Left ventricle myocardium inferior (tissue), 1 donor: ENCODE measurements at places on chromosomes 13 and 19.

GRCh38 chr19:52391135-52391534 lies 6.5 kb upstream of the ZNF528 start:
- DNase-seq = no peak

GRCh38 chr13:84867246-84867645 lies 932.0 kb downstream of the SLITRK6 start:
- no peak for DNase-seq

GRCh38 chr13:112892426-112893206 lies 76.4 kb upstream of the MCF2L start:
- no peak for DNase-seq

GRCh38 chr19:45881909-45882528 lies 3.9 kb downstream of the IRF2BP1 start:
- DNase-seq = no peak

DNA sequence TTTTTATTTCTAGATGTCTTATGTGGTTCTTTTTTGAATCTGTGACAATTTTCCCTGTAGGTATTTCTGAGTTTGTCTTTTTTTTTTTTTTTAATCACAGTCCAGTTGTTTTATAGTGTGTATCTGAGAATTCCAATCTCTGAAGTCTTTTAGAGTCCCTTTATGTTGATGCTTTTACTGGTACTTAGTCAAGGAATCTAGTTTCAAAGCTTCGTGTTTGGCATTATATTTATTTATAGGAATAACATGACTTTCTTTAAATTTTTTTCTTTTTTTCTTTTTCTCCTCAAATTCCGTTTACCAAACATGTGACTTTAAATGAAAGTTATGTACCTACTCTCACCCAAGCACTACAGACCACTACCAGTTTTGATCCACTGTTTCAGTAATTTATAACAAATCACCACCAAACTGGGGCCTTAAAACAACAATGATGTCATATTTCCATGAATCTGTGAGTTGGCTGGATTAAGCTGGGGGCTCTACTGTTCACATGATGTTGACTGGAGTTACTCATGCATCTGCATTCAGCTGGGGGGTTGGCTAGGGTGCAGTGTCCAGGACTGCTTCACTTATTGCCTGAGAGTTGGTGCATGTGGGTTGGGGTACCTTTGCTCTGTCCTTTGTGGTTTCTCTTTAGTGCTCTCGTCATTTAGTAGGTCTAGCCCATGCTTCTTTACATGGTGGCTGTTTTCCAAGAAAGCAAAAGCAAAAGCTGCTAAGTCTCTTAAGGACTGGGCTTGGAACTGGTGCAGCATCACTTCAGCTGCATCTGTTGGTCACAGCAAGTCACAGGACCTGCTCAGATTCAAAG lies 22.3 kb downstream of the KCTD4 start:
- no peak for DNase-seq

GRCh38 chr13:60981407-60981806 lies 434.2 kb downstream of the PCDH20 start:
- DNase-seq = no peak

GRCh38 chr13:33108620-33109019 lies 92.4 kb downstream of the KL start:
- no peak for DNase-seq

GRCh38 chr19:1451916-1452801 lies 2.2 kb downstream of the APC2 start:
- no peak for DNase-seq

GRCh38 chr13:112679381-112679780 lies 10.5 kb upstream of the ATP11A start:
- DNase-seq = no peak

DNA sequence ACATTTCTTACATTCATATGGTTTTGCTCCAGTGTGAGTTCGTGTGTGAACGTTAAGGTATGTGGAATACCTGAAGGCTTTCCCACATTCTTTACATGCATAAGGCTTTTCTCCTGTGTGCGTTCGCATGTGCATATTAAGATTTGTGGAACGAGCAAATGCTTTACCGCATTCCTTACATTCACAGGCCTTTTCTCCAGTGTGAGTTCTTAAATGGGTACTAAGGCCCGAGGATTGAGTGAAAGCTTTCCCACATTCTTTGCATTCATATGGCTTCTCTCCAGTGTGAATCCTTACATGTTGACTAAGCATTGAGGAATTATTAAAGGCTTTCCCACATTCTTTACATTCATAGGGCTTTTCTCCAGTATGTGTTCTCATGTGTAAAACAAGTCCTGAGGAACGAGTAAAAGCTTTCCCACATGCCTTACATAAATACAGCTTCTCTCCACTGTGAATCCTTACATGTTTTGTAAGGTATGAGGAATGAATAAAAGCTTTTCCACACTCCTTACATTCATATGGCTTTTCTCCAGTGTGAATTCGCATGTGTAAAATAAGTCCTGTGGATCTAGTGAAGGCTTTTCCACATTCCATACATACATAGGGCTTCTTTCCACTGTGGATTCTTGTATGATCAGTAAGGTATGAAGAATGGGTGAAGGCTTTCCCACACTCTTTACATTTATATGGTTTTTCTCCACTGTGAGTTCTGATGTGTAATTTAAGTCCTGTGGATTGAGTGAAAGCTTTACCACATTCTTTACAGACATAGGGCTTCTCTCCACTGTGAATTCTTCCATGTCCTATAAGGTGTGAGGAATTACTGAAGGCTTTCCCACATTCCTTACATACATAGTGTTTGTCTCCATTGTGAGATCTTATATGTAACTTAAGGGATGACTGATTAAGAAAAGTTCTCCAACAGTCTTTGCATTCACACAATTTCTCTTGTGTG lies 10.7 kb downstream of the ZNF846 start:
- no peak for DNase-seq

- no peak for DNase-seq
Measured at GRCh38 chr13:98293103-98293502, 116.0 kb upstream of the RNF113B start.

- DNase-seq = no peak
Measured at GRCh38 chr19:7393459-7393858, 44.7 kb downstream of the ARHGEF18 start.

DNA sequence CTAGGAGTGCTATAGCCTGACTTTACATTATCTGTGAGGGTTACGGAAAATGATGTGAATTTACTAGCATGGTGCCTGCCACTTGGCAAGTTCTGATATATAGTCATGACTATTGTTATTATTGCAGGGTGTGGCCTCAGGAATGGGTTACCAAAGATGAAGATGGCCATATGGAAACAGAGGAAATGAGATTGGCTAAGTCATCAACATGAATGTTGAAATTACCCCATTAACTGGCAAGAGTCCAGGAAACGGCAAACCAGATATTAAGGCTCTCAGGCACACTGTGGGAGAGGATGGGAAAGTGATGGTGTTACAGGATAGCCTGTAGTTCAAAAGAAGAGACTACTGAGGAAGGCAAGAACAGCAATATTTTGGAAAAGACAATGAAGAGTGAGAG lies 183.3 kb downstream of the KCNRG start:
- no peak for DNase-seq

GRCh38 chr13:73059460-73060250 lies 850 bp downstream of the KLF5 start:
- DNase-seq = peak; percentile 51

GRCh38 chr13:33296793-33297425 lies 11.4 kb upstream of the STARD13 start:
- DNase-seq = no peak

DNA sequence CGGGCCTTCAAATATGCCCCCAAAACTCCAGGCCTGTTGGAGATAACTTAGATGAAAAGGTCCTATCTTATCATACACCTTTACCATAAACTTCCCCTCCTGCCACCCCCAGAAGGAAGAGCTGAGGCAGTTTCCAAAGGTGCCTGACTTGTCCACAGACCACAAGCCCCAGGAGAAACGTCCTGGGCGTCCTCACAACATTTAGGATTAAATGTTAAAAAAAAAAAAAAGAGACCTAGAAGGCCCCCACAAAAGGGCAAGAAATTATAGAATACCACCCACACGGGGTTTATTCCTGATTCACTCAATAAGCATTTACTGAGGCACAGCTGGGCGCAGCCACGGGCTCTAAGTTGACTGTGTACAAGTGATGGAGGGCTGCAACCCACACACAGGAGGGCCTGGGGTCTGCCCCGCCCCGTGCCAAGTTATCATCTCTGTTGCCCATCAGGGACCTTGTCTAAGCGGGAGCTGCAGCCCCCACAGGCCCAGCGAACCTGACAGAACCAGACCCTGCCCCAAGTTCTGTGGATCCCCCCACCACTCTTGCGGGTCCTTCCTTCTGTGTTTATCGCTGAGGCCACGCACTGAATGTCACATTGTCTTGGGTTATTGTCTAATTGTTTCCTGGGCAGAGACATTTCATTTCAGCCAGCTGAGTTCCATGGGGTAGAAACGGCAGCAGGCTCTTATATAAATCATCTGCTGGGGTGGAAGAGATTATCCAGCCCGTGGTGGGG lies 83.0 kb upstream of the TM9SF2 start:
- DNase-seq = no peak

DNA sequence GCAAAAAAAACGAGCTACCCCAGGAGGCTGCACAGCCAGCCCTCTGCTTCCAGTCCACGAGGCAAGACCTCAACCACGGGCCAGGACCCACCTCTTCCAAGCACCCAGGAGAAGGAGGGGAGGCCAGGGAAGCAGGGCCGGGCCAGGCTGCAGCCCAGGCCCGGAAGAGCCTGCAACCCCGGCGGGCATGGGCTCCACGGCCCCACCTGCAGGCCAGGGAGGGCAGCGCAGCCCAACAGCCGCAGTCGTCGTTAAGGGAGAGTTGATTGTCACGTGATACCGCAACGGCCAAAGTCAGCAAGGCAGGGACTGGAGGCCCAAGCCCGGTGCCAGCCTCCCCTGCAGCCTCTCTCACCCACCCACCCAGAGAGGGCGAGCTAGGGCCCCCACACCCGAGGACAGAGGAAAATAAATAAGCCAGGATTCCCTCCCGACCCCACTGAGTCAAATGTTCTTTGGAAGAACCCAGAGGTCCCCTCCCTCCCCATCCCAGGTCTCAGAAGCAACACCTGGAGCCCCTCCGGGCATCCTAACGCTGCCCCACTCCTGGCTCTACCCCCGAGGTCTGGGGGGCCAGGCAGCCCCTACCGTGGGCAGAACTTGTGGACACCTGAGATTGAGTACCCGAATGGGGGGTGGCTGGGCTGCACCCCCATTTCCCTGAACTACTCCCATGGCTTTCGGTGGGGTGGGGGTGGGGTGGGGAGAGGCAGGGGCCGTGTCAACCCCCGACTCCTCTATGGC lies 5.2 kb upstream of the REXO1 start:
- peak; percentile 79 for DNase-seq

GRCh38 chr19:10687518-10688288 lies 13.5 kb upstream of the QTRT1 start:
- DNase-seq = no peak

GRCh38 chr13:48068036-48068435 lies 26.9 kb downstream of the MED4 start:
- no peak for DNase-seq

GRCh38 chr19:1258707-1259205 lies 10.4 kb downstream of the MIDN start:
- DNase-seq = no peak

DNA sequence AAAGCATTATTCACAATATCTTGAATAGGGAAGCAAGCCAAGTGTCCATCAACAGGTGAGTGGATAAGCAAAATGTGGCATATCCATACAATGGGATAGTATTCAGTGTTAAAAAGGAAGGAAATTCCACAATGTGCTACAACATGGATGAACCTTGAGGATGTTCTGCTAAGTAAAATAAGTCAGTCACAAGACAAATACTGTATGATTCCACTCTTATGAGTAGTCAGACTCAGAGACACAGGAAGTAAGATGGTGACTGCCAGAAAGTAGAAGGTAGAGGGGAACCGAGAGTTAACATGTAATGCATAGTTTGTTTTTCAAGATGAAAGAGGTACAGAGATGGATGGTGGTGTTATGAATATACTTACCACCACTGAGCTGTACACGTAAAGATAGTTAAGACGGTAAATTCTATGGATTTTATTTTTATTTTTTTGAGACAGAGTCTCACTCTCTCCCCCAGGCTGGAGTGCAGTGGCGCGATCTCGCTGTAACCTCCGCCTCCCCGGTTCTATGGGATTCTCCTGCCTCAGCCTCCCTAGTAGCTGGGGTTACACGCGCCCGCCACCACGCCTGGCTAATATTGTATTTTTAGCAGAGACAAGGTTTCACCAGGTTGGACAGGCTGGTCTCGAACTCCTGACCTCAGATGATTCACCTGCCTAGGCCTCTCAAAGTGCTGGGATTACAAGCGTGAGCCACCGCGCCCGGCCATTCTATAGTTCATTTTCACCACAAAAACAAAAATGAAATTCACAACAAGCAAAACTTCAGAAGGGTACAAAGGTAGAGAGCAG lies 1.0 kb upstream of the CHAMP1 start:
- no peak for DNase-seq

- DNase-seq = no peak
Measured at GRCh38 chr13:61696676-61697075, 281.0 kb upstream of the PCDH20 start.

GRCh38 chr13:54402495-54402894 lies 1373.9 kb downstream of the OLFM4 start:
- DNase-seq = no peak

DNA sequence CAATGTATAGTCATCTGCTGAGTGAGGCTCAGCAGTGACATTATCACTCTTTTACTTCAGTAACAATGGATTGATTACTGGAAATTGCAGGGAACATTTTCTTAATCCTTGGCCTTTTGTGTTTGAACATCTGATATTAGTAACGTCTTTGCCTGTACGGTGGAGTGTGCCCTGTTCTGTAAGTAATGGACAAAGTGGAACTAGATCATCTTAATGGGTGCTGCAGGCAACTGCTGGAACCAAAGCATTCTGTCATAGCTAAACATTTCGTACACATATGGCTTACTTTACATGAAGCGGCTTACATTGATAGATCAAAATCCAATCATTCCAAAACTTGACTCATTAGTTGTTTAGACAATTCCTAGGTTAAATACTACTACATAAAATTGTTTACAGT lies 114.1 kb downstream of the MYO16 start:
- DNase-seq = no peak

- DNase-seq = no peak
Measured at GRCh38 chr19:34189917-34190425, 17.7 kb downstream of the LSM14A start.

GRCh38 chr19:55186080-55186479 lies 6.0 kb upstream of the SYT5 start:
- no peak for DNase-seq

GRCh38 chr19:1302533-1303239 lies 17.0 kb downstream of the EFNA2 start:
- no peak for DNase-seq

DNA sequence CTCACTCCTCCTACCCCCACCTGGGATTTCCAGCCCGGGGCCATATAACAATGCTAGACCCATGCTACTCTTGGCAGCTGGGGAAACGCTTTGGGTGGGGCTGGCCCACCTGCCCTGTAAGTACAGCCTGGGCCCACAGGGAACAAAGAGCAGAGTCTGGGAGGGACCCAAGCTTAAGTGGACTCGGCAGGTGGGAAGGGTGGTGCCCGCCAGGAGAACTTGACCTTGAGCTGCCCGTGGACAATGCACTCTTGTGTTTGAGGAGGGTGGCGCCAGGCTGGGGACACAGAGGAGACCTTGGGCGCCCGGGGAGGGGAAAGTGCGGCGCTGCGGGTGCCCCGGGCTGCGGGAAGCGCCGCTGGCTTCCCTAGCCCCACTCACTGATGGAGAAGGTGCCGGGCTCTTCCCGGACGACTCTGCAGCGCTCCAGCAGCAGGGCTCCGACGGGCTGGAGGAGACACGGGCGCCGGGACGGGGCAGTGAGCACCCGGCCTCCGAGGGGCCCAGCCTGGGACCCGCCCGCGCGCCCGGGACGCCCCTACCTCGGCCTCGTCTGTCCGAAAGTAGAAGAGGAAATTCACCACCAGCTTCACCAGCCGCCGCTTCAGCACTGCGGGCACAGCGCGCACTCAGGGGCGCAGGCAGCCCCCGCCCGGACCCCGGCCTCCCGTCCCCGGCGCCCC lies 607 bp downstream of the PLEKHJ1 start:
- peak; percentile 42 for DNase-seq
